ENCODE measurements at places on chromosomes 2 and 18.
A peak's percentile ranks its signal among the peaks of the same experiment; 100 is the strongest.

- DNase-seq = no peak
Observed at GRCh38 chr2:71545572-71546274, 92.4 kb downstream of the DYSF start.

- no peak for DNase-seq
Observed at GRCh38 chr2:222796413-222797103, 64.3 kb upstream of the ACSL3 start.

GRCh38 chr18:24078391-24078790, 60.5 kb upstream of the CABYR start:
- DNase-seq = no peak

DNA sequence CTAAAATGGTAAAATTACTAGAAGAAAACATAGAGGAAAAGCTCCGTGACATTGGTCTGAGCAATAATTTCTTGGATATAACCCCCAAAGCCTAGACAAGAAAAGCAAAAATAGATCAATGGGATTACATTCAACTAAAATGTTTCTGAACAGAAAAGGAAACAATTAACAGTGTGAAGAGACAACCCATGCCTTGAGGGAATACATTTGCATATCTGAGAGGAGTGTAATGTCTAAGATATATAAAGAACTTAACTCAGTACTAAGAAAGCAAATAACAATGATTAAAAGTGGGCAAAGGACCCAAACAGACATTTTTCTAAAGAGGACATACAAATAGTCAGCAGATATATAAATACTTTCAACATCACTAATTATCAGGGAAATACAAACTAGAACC, 206.2 kb downstream of the VAPA start:
- no peak for DNase-seq

DNA sequence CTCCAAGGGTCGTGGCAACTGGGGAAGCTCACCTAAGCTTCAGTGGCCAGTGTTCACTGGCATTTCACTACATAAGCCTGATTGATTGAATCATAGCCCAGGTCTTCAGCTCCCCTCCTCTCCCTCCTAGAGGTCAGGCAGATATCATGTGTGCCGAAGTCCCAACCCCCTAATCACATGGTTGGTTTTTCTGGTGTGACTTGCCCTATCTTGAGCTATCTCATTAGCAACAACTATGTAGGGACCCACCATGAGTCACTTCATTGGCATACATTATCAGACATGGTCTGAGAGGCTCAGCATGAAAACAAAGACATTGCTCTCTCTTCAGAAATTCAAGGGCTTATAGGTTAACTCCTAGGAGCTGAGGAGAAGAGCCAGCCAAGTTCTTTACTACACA, 76.8 kb downstream of the LYPD1 start:
- no peak for DNase-seq

DNA sequence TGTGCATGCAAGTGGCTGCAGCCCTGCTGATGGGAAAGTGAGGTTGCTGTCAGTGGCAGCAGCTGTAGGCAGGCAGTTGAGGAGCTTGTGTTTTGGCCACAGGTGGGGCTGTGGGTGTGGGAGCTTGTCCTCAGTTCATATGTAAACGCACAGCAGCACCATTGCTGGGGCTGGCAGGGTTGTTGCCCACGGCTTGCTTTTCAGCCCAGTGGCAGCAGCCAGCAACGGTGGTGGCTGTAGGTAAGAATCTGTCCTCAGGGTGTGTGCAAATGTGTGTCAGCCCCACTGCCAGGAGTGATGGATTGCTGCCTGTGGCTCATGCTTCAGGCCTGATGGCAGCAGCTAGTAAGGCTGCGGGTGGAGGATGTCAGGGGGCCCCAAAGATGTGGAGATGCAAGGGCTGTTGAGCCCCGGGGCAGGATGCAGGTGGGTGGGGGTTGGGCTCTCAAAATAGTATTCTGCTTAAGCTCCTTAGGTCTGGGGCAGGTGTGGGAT, 141.3 kb upstream of the THUMPD2 start:
- no peak for DNase-seq

- DNase-seq = peak; percentile 73
Observed at GRCh38 chr2:73284296-73285158, at the start of gene FBXO41. FBXO41 (minus strand) TSS chr2:73284478; CDS start chr2:73269630, 14,848 bp downstream.

- no peak for DNase-seq
Observed at GRCh38 chr2:33317369-33318007, 159.0 kb upstream of the RASGRP3 start.

GRCh38 chr2:75764611-75765010, 53.9 kb upstream of the GCFC2 start:
- no peak for DNase-seq

DNA sequence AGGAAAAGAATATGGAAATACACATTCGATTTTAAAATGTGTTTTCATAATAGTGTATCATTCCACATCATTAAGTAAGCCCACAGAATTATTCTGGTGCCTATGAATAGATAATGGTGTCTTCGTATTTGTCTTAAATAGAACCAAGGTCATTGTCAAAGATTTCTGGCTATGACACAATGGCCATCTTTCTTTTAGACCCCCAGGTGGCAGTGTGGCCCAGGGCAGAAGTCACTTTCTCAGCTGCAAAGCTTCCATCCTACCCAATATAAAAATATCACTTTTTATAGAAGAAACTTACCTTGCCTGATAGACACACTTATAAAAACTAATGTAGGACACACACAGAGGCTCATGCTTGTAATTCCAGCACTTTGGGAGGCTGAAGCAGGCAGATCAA, 57.5 kb downstream of the ZRANB3 start:
- no peak for DNase-seq

DNA sequence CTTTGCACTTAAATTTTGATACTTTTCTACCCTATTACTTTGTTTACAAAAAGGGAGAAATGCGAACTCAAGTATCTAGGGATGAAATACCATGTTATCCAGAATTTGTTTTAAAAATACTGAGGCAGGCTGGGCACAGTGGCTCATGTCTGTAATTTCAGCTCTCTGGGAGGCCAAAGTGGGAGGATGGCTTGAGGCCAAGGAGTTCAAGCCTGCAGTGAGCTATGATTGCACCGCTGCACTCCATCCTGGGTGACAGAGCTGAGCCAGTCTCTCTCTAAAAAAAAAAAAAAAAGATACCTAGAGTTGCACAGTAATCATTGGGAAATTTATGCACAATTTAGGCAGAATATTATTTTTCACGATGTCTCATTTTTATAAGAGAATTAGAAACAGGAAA, 12.4 kb upstream of the VAPA start:
- DNase-seq = no peak

- no peak for DNase-seq
Observed at GRCh38 chr2:216491793-216492596, 6.6 kb upstream of the RPL37A start.

Data from stimulated activated CD8-positive, alpha-beta memory T cell treated with anti-CD3 and anti-CD28 coated beads, Interleukin-7, amount 100 ng/mL, for 48 hours (primary cell).